ENCODE measurements at places on chromosomes 3 and 15.

DNA sequence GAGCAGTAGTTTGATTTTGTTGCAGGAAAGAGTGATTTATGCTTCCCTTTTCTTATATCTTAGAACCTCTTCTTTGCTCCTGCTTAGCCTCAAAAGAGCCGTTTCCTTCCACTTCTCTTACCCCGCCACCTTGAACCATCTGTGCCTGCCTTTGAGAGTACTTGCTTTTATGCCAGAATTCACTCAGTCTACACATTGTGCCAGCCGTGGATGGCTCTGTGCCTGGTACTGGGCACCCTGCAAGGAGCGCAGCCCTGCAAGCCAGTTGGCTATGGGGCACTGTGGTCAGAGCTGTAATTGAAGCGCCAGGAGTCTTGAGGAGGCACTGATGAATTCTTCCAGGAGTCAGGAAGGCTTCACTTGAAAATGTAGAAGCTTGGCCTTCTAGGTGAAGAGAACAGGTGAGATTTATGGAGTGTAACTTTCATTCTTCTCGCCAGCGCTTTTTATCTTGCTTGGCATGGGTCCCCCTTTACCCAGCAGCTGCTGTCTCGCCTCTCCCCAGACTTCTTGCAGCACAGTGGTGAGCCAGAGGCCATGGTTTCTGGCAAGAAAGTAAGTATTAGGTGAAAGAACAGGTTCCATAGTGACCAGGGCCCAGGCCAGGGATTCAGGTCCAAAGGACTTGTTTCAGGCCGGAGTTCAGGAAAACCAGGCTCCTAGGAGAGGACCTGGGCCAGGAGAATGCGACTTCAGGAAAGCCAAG lies 4.9 kb downstream of the TMED3 start:
- DNase-seq = no peak

DNA sequence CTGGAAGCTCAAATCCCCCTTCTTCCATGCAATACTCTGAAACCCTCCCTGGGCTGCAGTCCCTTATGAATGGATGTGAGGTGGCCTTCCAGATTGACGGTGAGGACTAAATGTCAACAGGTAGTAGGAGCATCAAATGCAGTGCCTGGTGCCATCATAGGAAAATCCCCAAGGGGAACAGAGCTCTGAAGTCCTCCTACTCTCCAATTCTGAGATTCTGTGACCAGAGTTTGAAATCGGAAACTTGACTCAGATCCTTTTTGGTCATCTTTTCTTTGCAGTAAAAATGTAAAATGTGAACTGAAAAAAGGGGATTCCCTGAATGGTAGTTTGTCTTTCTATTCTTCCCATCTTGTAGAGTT lies 68.8 kb upstream of the TJP1 start:
- no peak for DNase-seq

GRCh38 chr3:147760941-147761340 lies 351.8 kb downstream of the ZIC1 start:
- no peak for DNase-seq

DNA sequence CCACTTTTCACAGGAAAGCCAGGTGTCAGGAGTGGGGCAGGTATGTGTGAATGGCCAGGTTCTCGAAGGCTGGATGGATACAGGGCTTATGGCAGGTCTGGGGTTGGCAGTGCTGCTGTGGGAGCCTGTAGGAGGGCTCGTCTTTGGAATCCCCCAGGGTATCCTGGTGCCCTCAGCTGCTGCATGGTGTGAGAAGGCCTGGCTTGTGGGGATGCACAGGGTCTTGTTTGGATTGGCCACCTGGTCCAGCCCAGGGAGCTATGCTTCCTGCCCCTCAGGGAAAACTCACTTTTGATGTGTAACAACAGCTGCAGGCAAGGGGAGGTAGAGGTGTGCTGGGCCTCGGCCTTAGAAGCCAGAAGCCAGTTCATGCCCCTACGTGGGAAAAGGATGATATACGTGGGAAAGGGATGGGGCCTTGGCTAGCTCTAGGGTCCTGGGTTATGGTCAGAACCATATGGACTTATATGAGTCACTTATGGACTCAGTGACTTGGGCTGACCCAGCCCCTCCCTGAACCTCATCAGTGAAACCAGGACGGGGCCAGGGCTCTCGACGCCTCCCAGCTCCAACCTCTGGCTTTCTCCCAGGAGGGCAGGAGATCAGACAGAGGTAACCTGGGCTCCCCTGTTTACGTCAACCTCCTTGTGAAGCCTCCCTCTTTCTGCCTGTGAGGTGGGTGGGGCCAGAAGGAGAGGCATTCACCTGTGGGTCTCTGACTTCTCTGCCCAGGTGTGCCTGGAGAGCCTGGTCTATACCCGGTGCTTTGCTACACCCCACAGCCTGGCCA lies 37.8 kb upstream of the CSPG4 start:
- DNase-seq = no peak

- no peak for DNase-seq
Measured at GRCh38 chr3:113271189-113271588, 59.8 kb downstream of the BOC start.

GRCh38 chr3:175948041-175948440 lies 1088.9 kb downstream of the NAALADL2 start:
- DNase-seq = no peak

All from M059J (cell line).